ENCODE measurements at places on chromosomes 11 and 22.

DNA sequence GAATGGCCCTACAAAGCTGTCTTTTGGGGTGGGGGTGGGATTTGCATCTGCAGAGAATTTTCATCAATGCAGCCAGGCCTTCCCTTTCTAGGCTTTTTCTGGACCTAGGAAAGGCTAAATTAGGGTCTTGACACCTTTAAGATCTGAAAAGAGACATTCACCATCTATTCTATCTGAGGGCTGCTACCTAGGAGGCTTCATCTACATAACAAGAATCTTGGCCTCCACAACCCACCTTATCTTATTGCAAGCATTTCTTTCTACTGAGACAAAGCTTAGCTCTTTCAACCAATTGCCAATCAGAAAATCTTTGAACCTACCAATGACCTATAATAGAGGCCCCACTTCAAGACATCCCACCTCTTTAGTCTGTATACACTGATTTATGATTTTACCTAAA is 20.7 kb upstream of the INCENP start:
- DNase-seq, result no peak

DNA sequence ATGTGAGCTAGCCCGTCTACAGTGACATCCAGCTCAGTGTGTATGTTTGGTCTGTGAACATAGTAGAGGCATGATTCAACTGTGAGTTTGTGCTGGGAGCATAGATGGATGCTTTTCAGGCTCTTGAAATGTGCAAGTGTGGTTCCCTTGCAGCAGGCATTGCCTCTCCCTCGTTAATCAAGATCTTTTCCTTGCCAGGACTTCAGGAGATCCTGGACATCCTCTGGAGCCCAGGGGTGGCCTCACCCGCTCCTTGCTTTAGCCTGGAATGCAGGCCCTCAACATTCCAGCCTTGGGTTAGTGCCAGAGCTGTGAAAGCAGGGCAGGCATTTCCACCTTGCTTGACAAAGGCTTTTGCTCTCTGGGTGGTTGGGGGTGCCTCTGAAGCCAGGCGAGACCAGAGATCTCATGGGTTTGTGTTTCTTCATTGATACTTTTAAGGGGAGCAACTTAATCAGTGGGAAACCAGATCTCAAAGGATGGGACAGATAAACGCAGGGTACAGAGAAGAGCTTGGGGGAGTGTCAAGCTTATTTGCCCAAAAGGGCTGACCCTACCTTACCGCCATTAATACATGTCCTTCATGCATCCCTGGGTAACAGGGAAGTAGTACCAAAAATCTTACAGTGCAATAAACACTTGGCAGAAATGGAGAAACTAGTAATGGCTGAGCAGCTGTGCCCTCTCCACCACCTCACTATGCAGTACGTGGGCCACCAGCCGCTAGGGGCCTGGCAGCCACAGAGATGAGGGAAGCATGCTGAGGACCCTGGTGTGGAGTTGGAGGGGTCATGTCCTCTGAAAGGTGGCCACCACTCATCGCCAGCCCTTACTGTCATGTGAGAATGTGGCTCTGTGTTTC is 72.1 kb downstream of the PTPRJ start:
- DNase-seq, result no peak

GRCh38 chr11:44972746-44973435 is 22.2 kb upstream of the TP53I11 start:
- no peak for DNase-seq

GRCh38 chr11:130915603-130916237 is 559 bp downstream of the SNX19 start:
- DNase-seq, result no peak

All from activated CD8-positive, alpha-beta memory T cell treated with anti-CD3 and anti-CD28 coated beads for 48 hours (primary cell).